AG04450 (cell line): ENCODE measurements at places on chromosomes 2 and 18.

DNA sequence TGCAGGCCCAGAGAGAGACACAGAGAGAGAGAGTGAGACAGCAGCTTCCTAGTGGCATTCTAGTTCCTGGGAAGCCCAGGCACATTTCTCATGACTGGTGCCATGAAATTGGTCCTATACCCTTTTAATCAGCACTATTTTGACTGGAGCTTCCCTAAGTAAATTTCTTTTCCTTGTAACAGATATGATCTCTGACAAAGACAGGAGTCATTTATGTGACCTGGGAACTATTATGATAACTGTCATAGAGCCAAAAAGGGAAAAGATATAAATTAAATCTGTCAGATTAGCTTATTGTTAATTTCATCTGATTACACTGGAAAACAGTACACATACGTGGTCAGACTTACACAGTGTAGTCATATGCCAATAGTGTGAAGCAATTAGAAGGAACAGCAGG, 161.3 kb upstream of the HNRNPA3 start:
- DNase-seq = no peak

GRCh38 chr2:100953406-100954043, 48.6 kb upstream of the RPL31 start:
- DNase-seq = no peak

- DNase-seq = peak; percentile 4
Measured at GRCh38 chr2:233026198-233026813, 6.2 kb upstream of the NEU2 start.

DNA sequence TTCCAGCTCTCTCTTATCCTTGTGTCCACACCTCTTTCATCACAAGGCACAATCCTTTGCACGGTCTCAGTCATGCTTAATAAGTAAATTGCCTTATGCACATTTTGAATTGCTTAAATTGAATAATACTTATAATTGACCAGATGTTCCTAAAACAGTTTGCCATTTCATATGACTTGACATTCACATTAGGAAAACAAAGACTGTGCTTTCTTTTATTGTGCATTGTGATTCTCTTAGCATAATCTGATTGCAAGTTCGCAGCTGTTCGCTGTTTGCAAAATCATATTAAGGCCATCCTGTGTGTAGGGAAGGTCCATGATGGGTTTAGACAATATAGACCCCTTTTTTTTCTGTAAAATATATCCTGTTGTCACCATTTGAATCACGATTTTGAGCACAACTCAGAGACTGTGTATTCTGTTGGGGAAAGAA, 75.6 kb downstream of the RNF144A start:
- DNase-seq = no peak

DNA sequence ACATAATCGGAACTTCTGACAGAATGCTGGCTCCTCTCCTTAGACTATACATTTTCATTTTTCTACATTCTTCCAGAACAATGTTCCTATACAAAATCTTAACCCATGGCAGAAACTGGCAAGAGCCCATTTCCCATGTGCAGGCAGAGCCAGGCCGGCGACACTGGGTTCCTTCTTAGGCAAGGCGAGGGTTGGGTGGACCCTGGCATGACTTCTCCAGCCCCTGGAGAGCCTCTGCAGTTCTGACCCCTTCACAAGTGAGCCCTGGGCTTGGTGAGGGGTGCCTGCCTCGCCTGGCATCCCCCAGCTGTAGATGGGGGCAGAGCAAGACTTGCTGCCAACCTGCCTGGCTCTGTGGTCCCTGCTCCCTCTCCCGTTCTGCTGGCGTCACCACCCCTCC, 5.0 kb downstream of the GYPC start:
- DNase-seq = no peak

- no peak for DNase-seq
Measured at GRCh38 chr2:239146741-239147181, 254.1 kb downstream of the HDAC4 start.

DNA sequence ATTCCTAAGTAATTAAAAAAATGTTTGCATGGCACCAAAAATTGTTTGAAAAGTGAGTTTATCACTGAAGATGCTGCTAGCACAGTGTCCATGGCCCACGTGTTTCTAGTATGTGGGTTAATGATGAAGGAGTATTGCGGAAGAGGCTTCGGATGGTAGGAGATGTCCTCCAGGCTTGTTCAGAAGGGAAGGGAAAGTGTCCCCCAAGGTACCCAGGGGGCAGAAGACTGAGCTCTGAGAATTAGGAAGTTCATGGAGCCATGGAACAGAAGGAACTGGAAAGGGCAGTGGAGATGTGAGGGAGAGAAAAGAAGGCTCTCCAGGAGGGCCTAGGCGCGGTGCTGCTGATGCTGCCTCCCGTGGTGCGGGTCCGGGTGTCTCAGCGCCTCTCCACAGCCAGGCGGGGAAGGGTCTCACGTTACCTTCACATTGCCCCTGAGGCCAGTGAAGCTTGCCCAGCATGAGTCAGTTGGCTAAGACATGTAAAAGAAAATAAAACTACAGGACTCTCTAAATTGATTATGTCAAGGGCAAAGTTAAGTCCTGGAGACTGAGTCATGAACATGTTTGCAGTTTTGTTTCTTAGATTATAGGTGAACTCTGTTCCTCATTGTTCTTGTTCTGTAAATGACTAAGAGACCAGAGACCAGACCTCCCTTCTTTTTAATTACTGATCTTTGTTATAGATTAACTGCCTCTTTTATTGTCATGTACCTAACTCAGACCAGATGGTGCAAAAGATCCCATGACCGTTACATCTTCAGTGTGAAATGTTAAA, 89.0 kb downstream of the MTCL1 start:
- no peak for DNase-seq

DNA sequence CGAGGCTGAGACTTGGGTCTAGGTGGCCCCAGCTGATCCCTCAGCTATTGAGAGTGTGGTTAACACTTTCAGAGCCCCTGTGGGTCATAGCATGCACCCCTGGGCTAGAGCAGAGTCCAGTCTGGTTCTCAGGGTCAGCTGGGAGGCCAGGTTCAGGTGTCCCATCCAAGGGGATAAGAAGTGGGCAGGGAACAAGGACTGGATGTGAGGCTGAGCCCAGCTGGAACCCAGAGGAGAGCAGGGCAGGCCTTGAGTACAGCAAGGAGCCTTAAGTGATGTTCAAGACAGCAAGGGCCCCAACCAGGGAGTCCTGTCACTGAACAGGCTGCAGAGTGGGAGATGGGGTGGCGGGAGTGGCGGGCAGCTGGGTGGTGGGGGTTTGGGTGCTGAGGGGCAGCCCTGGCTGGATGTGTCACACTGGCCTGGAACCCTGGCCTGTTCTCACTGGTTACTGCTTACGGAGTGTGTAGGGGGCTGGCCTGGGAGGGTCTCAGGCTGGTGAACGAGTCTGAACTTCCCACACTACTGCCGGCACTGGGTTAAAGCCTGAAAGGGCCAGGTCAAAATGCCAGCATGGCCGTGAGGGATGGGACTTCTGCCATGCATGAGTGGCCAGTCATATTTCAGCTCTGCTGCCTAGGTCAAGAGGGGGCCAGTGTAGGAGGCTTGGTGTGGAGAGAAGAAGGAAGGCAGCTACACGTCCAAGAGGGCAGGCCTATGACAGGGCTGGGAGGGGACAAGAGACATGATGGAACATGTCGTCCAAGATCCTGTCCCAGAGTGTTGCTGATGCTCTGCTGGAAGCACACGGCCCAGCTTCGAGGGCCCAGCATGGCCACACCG, 13.6 kb downstream of the TMEM185B start:
- no peak for DNase-seq

GRCh38 chr2:195164930-195165329, 492.1 kb upstream of the SLC39A10 start:
- DNase-seq = no peak

DNA sequence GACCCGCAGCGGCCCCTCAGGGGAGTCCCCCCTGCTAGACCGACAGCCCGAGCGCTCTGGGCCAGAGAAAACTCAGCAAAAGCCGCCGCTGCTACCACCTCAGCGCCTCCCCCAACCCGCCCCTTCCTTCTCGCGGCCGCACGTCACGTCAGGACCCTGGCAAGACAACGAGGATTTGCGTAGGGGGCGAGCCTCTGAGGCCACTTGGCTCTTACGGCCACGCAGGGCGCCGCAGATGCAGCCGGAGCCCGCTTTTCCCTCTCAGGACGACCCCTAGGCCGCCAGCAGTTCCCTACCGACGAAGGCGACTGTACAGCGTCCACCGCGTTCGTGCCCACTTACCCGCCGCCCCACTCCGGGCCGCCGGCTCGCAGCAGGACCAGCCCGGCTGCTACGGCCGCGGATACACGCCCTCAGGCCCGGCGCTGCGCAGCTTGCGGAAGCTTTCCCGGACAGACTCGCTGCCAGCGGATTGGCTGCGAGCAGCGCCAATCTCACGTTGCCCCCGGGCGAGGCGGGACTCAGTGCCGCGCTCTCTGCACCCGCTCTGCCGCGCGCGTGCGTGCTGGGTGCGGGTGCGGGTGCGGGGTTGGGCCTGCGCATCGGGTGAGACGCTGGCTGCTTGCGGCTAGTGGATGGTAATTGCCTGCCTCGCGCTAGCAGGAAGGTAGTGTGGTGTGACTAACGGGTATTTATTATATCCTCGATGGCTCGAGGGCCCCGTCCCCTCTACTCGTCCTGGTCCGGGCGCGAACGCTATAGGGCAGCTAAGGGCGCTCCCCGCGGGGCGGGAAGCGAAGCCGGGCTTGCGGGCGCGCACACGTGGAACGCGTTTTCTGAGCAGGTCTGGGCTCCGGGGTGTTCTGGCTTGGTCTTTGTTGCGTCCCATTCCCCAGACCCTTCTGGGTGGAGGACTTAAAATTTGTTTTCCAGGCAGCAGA, at the start of the genes ORMDL1 and PMS1:
Gene ORMDL1, minus strand, starts transcription at position 413 of the 941 bp plus-strand sequence. CDS start 1,744 bp downstream, outside the sequence.
Gene PMS1, plus strand, starts transcription at position 524 of the 941 bp plus-strand sequence. CDS start 7,360 bp downstream, outside the sequence.
- DNase-seq = peak; percentile 89

DNA sequence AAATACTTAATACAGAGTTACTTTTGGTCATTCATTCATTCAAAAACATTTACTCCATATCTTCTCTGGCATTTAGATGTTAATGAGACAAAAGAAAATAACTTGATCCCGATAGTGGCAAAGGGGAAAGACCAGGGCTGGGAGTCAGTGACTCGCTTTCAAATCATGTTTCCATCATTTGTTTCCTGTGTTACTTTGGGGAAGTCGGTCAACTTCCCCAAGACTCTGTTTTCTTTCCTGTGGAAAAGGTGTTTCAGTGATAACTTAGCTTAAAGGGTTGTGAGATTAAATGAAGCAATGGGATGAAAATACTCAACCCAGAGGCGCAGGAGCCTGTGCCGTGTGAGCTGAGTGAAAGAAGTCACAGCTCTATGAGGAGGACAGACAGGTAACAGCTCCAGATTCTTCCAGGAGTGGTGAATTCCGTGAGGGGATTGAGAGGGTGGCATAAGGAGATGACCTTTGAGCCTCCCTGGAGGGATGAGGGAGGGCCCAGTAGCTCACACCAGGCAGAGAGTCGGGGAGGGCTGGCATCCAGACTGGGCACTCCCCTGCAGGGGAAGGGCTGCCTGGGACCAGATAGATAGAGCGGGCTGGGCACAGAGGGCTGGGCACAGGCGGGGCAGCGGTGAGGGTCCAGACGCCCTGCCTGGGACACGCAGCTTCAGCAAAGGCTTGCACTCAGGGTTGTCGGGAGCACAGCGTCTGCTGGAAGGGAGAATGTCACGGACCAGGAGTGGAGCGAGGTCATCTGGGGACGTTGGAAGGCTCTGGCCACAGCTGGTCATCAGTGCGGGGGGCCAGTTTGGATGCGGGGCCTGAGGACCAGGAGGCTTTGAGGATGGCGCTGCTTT, 70.1 kb downstream of the TSHZ1 start:
- DNase-seq = no peak

- no peak for DNase-seq
Measured at GRCh38 chr2:102208774-102209173, 22.0 kb downstream of the IL1RL2 start.

DNA sequence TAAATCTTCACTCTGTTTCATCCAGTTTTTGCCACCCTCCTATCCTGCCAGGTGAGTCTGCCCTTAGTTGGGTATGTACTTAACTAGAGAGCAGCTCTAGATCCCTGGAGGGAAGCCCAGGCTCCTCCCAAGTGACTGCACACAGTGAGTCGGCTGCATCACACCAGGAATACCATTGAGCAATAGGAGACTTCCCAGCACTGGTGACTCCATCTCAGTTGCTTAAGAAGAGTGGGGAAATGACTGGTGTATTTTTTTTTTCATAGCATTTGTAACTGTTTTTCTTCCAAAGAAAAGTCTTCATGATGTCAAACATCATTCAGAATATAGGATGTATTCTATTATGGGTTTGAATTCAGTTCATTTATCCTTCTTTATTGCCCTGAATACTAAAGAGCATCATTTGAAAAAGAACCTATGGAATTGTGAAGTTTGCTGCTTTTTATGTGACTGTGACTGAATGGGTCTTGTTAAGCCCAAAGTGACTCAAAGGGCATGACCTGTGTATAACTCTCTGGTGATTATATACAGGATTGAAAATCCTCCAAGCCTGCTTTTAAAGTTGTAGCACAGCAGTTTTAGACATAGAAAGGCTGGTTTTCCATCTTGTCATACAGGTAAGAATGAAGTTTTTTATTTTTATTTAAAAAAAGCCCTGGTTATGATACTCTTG, 84.3 kb downstream of the MAP3K20 start:
- peak; percentile 92 for DNase-seq

DNA sequence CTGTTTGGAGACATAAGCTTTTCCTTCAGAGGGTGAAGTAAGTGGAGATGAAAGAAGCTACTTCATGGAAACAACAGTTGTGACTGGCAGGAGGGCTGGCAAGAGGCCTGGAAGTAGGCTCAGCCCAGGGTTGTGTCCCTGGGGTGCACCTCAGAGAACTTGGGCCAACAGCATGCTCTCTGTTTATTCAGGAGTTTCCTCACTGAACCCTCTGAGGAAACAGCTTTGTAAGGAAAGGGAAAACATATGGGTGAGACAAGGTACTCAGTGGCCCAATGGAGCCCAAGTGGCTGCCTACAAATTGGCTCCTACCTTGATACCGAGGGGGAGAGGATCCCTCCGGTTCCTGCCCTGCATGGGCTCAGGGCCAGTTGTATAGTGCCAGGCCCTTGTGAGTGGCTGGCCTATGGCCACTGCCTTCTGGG, 115.5 kb upstream of the ITGA6 start:
- DNase-seq = no peak

- no peak for DNase-seq
Measured at GRCh38 chr2:223932816-223933800, 12.0 kb downstream of the WDFY1 start.

GRCh38 chr18:59385191-59385590, 26.1 kb upstream of the LMAN1 start:
- no peak for DNase-seq

- no peak for DNase-seq
Measured at GRCh38 chr18:69622961-69623360, 222.3 kb downstream of the DOK6 start.

DNA sequence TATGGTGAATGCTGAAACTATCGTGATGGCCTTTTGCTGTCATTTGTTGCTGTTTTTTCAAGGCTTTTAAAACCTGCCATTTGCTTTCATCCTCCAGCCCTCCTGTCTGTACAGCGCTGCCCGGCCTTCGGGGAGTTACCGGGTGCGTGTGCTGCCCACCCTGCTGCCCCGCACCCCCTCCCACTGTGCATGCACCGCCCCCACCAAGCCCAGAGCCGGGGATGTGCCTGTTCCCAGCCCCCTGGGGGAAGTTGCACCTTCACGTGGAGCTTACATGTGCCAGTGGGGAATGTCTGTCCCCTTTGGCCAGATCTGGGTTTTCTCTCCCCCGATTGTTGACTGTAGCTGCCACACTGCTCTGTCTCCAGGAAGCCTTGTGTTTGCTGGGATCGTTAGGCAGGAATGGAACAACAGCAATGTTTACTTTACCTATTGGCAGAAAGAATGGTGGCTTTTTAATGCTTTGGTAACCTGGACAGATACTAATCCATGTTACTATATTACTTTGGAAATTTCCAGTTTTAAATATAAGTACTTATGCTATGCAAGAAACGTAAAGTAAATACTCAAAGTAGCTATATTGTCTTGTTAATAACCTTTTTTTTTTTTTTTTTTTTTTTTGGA, 64.8 kb upstream of the RBM44 start:
- no peak for DNase-seq
